Left cardiac atrium (tissue), 4 donors: ENCODE measurements at places on chromosomes 4 and X.

GRCh38 chr4:36218121-36218520, 26.2 kb downstream of the ARAP2 start:
- no peak for DNase-seq

DNA sequence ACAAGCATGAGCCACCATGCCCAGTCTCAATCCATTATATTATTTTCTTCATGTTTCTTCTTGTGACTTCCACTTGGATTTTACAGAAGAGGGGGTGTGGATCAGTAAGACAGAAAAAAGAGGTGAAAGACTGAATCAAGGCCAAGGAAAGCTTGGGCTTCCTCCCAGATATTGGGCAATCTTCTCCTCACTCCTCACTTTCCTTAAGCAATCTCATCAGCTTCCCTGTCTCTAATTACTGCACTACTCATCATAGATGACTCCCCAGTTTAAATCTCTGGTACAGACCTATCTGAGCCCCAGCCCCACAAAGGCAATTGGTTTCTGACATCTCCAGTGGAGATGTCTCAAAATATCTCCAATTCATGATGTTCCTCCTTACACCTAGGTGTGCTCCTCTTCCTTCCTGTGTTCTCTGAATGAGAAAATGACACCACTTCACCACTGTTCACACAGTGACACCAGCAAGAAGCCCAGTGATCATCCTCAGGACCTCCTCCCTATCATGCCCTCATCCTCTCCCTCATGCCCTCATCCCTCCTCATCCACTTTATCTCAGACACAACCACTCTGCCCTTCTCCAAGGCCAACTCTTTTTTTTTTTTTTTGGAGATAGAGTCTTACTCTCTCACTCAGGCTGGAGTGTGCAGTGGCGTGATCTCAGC, 44.8 kb upstream of the HERC6 start:
- DNase-seq = no peak

GRCh38 chrX:154546354-154547244, at the start of gene G6PD:
Gene G6PD, minus strand, starts transcription at chrX:154546846. Its CDS starts 691 bp downstream, at chrX:154546155.
- DNase-seq = peak; percentile 77

DNA sequence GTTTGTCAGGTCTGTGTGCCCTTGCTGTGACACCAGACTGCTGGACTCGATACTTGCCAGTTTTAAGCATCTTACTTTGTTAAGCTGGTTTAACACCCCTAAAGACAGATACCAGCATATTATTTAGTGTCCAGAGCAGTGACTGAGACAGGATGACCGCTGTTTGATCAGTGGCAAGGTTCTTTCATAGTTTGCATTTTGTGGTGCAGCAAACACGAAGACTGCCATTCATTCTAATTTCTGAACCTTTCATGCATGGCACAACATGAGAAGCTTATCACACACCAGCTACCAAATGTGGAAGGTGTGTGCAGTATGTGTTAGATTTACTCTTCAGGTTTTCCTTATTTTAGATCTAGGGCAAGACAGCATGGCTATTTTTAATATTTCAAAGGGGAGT, 28.2 kb downstream of the JADE1 start:
- no peak for DNase-seq

DNA sequence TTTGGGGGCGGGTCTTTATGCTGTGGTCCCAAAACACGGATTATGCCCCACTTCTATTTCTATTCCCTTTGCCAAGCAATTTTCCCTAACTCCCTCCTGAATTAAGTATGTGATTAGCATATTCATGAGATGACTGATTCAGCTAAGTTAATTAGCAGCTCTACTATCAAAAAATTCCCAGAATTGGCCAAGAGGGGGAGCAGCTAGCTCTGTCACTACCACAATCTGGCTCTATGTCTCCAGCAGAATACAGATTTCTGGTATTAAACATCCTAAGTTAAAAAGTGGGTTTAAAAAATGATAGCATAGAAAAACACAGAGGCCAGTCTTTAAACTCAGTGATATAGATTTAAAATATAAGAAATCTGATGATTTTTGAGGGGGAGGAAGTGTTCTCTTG, 80.3 kb downstream of the GPC4 start:
- no peak for DNase-seq
